ENCODE measurements at places on chromosomes 3 and 15. TPM values are rescaled to one million over a fixed set of nuclear protein-coding genes. Genes with fewer than 3 reads are reported as not detected.

Gene DAZL
- total RNA-seq = not detected

Gene NEO1
- total RNA-seq = 3.9 TPM

Gene GRK7
- not detected for total RNA-seq

Gene PDZRN3
- total RNA-seq = not detected

Gene CCDC9B
- 2.8 TPM for total RNA-seq

Data from B cell (primary cell).